Muscle of leg (tissue), 16 donors: ENCODE measurements at places on chromosomes 7 and 10.

- DNase-seq: peak; percentile 43
Observed at GRCh38 chr10:37856881-37857286, 526 bp downstream of the ZNF248 start.

- no peak for DNase-seq
Observed at GRCh38 chr7:1777122-1777521, 107.0 kb downstream of the ELFN1 start.

GRCh38 chr7:119033641-119034040 lies 809.1 kb downstream of the ANKRD7 start:
- DNase-seq: no peak

DNA sequence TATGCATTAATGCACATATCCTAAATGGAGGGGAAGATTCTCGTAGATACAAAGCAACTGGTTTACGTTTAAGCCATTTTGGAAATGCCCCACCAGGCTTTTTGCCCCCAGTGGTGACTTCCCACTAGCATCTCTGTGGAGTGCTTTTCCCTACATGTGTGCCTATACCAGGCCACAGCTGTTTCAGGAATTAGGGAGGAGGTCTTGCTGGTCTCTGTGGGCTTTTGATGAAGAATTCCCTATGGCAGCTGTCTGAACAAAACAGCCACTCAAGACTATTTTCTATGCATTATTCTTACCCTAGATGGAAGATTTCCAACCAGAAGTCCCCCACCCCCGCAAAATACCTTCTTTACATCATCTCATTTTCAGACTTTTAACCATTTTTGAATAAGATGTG lies 52.0 kb upstream of the NMT2 start:
- DNase-seq: peak; percentile 41

GRCh38 chr7:1251796-1252539 lies 19.3 kb downstream of the UNCX start:
- peak; percentile 46 for DNase-seq

GRCh38 chr10:104234934-104235333 lies 2.8 kb upstream of the CFAP43 start:
- DNase-seq: no peak

DNA sequence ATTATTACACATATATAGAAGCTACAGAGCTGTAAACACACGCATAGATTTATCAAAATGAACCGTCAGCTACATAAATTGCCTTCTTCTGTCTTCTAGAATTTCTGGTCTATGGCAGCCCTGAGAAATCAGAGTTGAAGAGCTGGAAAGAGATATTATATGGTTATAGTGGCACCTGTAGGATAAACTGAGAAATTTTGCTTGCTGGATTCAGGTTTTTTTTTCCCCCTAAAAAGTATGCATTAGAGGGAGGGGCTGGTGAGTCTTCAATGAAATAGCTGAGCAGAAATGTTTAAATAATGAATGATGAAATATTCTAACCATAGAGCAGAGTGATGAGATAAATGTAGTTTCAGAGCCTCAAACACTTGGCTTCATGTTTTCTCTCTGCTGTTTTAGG lies 78.0 kb upstream of the DYNC1I1 start:
- DNase-seq: no peak

GRCh38 chr7:56026538-56026937 lies 24.7 kb downstream of the PSPH start:
- DNase-seq: no peak

GRCh38 chr7:46208635-46209525 lies 287.8 kb upstream of the IGFBP3 start:
- DNase-seq: peak; percentile 69

- DNase-seq: no peak
Observed at GRCh38 chr7:86558680-86559501, 84.8 kb upstream of the GRM3 start.

- no peak for DNase-seq
Observed at GRCh38 chr10:131352765-131353290, 41.3 kb upstream of the TCERG1L start.

DNA sequence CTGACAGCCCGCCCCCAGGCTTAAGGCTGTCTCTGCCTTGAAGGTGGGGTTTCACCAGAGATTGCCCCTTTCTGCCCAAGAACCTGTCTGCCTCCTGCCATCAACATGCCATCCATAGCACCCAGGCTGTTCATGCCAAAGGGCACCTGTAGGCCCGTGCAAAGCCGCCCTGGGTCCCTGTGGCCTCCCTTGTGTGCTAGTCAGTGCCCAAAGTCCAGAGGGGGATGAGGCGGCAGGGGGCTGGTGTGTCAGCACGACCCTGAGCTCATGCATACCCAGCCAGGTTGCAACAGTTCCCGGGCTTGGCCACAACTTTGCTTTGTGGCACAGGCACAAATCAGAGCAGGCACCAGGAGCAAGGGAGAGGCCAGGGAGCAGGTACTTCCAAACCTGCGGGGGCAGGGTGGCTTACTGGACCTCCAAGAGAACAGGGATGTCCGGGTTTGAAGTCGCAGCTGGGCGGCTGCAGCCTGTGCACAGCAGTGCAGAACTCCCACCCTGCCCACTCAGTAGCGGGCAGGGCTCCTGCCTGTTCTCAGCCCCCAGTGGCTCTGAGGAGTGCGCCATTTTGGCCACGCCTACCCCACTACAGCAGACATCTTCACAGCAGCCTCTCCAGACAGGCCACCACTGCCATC lies 671.1 kb upstream of the GRM3 start:
- DNase-seq: no peak

- DNase-seq: no peak
Observed at GRCh38 chr10:71724539-71724938, 5.0 kb upstream of the C10orf105 start.

DNA sequence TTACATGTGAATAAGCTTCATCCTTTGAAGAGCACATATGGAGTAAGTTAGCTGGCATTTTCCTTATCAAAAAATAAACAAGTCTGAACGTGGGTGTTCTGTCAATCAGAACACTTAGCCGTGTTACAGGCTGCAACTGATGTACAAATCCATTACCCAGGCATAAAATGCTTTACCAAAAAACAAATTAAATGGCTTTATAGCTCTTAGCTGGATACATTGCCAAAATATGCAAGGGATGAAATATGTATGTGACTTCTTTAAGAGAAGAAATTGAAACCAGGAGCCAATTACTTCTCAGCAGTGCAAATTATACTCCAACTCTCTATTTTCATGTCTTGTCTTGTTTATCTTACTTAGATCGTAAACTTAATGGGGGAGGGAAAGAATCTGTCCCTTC lies 214.8 kb downstream of the DGKB start:
- DNase-seq: no peak

DNA sequence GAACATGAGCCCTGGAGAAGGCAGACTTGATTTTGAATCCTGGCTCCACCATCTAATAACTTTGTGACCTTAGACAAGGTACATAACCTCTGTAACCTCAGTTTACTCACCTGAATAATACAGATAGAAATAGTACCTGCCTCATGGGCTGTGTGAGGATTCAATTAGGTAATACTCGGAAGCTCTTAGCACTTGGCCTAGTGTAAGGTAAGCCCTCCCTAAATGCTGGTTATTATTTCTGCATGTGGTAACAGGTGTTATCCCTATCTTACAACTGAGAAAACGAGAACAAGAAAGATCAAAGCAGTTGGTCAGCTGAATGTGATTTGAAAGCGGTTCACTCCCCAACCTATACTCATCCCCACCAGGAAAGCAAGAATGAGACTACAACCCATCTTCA lies 28.7 kb upstream of the ACSL5 start:
- no peak for DNase-seq
